Stimulated activated CD8-positive, alpha-beta memory T cell treated with anti-CD3 and anti-CD28 coated beads, Interleukin-7, amount 100 ng/mL, for 1 hour (primary cell): ENCODE measurements at places on chromosomes 6 and 20.

DNA sequence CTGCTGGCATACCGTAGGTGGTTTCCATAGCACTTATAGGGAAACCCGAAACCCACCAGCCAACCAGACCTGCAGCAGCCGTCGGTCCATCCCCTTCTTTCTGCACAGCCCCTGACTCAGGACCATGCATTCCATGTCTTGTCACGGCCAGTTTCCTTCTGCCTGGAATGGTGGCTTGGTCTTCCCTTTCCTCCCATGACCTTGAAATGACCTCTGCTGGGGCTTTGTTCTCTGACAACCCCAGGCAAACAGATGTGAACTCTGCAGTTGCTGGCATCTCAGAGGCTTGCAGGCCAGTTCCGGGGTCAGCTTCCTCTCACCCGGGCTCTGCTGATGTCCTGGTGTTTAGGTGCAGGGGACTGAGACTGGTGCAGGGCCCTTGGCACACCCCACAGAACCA lies 250.8 kb downstream of the SMOC2 start:
- no peak for DNase-seq

DNA sequence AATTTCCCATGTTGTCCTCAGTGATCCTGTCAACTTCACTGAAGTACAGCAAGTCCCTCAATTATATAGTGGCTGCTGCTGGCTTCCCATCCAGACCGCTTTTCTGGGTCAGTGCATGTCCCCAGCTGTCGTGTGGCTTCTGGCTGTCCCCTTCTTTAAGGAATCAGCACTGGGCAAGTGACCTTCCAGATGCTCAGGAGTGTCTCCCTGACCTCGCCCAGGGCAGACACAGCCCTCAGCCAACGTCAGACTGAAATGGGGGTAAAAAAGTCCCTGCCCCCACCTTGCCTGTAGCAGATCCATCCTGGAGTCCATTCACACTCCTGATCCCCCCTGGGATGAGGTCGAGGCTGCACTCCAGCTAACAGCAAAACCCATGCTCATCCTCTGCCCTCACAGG lies 23.7 kb downstream of the OVOL2 start:
- DNase-seq: no peak

- DNase-seq: no peak
Measured at GRCh38 chr6:123681957-123682462, 45.3 kb upstream of the TRDN start.

- DNase-seq: peak; percentile 64
Measured at GRCh38 chr6:17705778-17706579, 746 bp downstream of the NUP153 start.

DNA sequence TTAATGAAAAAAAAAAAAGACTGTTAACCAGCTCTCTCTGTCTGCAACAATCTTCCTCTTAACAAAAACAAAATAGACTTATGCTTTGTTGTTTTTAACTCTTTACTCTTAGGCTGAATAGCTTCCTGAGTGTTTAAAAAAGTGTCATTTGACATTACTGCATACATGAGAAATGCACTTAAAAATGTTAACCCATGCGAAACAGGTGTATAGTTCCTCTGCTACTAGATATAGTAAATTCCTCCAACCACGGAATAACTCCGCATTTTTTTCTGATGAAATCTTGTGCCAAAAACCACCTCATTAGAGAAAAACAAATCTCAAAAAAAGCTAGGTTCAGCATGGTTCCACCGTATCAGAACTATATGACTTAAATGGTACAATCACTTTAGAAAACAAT lies 426.0 kb downstream of the ADGRB3 start:
- no peak for DNase-seq
